ENCODE measurements at places on chromosomes 7 and 10.
A peak's percentile ranks its signal among the peaks of the same experiment; 100 is the strongest.

GRCh38 chr10:122257041-122257440 is 14.1 kb upstream of the BTBD16 start:
- H3K36me3 ChIP-seq = peaks cover 4% of the 10 kb centered on the region
- H3K27me3 ChIP-seq = no peaks in the 10 kb centered on the region
- H3K4me1 ChIP-seq = no peaks in the 10 kb centered on the region
- DNase-seq = no peak
- H3K27ac ChIP-seq = no peak overlapping the region

- no peaks in the 10 kb centered on the region for H3K36me3 ChIP-seq
- H3K4me1 ChIP-seq = peaks cover 13% of the 10 kb centered on the region
- H3K4me3 ChIP-seq = no peak overlapping the region
- no peaks in the 10 kb centered on the region for H3K27me3 ChIP-seq
- DNase-seq = no peak
- H3K27ac ChIP-seq = no peak overlapping the region
Measured at GRCh38 chr10:45061982-45062381, 61.3 kb downstream of the ZNF22 start.

DNA sequence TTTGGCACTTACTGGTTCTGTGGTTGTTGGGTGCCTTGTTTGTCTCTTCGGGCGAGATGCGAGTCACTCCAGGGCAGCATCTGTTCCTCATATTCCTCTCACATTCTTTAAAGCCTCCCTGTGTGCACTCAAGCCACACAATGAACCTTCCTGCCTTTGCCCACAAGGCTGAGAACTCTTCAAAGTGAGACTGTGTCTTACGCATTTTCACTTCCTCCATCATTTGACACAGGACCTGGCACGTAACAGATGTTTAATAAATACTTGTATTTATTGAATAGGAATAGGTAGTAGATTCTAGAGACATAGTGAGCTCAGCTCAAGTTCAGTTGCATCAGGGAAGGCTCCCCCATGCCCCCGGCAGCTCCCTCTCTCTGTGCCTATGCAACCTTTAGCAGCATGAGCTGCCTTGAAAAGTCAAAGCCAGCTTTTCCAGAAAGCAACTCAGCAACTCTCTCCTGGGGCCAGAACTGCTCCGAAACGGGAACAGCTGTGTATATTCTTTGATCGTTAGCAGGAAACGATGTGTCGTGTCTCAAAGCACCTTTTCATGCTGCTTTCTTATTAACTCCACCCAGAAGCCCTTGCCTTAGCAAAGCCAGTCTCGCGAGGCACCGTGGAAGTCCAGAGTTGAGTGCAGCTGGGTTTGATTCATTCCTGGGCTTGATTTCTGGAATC is 97.5 kb downstream of the PFKFB3 start:
- no peak overlapping the region for H3K4me3 ChIP-seq
- no peak overlapping the region for H3K27ac ChIP-seq
- no peaks in the 10 kb centered on the region for H3K36me3 ChIP-seq
- H3K27me3 ChIP-seq = no peaks in the 10 kb centered on the region

GRCh38 chr10:46234431-46235060 is 52.3 kb upstream of the ANTXRL start:
- H3K4me1 ChIP-seq = no peaks in the 10 kb centered on the region
- no peaks in the 10 kb centered on the region for H3K36me3 ChIP-seq
- no peak overlapping the region for H3K27ac ChIP-seq
- no peaks in the 10 kb centered on the region for H3K27me3 ChIP-seq

DNA sequence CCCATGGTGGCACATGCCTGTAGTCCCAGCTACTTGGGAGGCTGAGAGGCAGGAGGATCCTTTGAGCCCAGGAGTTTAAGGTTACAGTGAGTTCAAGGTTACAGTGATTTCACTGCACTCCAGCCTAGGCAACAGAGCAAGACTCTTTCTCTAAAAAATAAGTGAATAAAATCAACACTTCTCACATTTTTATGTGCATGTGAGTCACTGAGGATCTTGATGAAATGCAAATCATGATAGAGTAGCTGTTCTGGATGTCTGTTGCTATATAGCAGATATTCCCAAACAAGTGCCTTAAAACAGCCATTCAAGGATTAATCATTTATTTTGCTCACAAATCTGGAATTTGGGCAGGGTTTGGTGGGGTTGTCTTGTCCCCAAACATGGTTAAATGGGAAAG is 62.3 kb upstream of the ARHGAP12 start:
- no peak overlapping the region for H3K4me3 ChIP-seq
- H3K36me3 ChIP-seq = no peaks in the 10 kb centered on the region
- H3K4me1 ChIP-seq = no peaks in the 10 kb centered on the region
- H3K27ac ChIP-seq = no peak overlapping the region
- DNase-seq = no peak

DNA sequence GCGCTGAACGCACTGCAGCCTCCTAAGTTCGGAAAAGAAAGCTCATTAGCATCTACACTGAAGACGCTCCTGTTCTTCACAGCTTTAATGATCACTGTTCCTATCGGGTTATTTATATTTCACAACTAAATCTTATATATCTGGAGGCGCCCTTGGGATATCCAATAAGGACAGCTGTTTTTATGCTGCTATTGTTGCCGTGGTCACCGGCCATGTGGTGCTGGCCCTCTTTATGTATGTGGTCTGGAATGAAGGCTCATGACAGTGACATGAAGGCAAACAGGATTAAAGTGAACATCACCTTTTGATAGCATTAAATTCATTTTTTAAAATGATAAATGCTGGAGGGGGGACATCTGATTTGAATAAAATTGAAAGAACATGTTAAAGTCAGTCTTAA is 8.8 kb downstream of the BLVRA start:
- H3K4me1 ChIP-seq = no peaks in the 10 kb centered on the region
- H3K4me3 ChIP-seq = no peak overlapping the region
- no peaks in the 10 kb centered on the region for H3K27me3 ChIP-seq
- DNase-seq = no peak
- no peak overlapping the region for H3K27ac ChIP-seq

DNA sequence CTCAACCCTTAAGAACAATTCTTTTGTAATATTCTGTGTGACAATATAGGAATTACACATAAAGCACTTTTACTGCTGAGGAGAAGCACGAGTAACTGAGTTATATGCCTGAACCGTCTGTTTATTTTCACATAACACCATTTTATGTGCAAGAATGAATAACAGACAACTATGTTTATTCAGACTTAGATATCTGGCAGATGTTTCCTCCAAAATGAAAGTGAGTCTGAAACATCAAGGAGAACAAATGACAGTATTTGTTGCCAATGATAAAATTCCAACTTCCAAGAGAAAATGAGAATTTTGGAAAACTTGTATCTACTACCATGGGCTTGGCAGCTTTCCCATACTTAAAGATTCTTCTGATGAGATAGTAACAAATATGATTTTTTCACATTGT is 51.4 kb downstream of the DNMBP start:
- DNase-seq = peak; percentile 95
- peaks cover 24% of the 10 kb centered on the region for H3K36me3 ChIP-seq
- H3K27me3 ChIP-seq = no peaks in the 10 kb centered on the region
- peak overlapping the region; percentile 50 for H3K27ac ChIP-seq
- H3K4me3 ChIP-seq = no peak overlapping the region
- H3K4me1 ChIP-seq = peaks cover 31% of the 10 kb centered on the region

- DNase-seq = no peak
- no peaks in the 10 kb centered on the region for H3K4me1 ChIP-seq
- H3K4me3 ChIP-seq = no peak overlapping the region
- H3K36me3 ChIP-seq = no peaks in the 10 kb centered on the region
Measured at GRCh38 chr7:11485636-11486035, 346.4 kb downstream of the THSD7A start.

DNA sequence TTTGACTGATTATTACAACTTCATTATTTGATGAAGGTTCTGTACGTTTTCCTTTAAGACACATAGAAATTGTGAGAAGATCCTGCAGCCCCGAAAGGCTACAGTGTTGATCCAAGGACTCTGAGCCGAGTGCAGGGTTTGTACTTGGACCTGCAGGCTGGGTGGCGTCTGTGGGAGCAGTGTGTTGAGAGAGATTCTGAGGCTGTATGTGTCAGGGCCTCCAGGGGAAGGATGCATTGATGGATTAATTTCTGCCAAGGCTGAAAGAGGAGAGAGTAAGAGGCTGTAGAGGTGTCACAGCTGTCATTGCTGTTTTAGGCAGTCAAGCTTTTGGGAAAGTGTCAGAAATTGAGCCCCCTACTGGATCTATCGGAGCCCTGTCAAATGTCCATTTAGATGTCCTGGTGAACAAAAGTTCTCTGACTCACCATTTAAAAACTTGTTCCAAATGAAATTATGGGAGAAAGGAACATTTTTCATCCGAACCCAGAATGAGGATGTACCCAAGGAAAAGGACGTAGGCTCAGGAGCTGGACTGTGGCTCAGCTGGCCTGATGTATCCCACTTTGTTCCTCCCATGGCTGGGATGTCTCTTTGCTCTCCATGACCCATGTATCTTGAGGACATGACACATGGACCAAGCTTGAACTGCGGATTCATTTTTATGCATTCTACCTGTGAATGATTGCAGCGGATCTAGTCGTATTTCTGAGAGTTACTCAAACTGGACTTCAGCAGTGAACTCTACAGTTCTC is 102.2 kb downstream of the TCF7L2 start:
- no peak overlapping the region for H3K4me3 ChIP-seq
- no peaks in the 10 kb centered on the region for H3K27me3 ChIP-seq
- H3K36me3 ChIP-seq = no peaks in the 10 kb centered on the region
- DNase-seq = no peak
- no peak overlapping the region for H3K27ac ChIP-seq
- H3K4me1 ChIP-seq = peaks cover 40% of the 10 kb centered on the region

DNA sequence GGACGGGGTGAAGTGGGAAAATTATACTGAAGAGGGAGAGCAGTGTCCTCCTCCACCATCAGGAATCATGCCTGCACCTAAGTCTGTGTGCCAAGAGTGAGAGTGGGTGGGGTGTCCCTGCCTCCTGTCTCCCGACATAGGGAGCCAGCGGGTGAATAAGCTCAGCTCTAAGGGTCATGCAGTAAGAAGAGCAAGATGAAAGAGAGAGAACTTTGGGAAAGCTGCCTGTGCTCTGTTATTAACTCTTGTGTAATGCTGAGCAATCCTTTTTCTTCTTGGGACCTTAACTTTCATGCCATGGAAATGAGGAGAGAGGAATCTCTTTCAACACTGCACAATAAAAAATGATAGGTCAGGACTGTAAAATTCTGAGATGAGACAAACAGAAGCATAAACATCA is 7.9 kb upstream of the TCAF1 start:
- DNase-seq = no peak
- H3K27me3 ChIP-seq = peaks cover 22% of the 10 kb centered on the region
- H3K36me3 ChIP-seq = no peaks in the 10 kb centered on the region
- no peak overlapping the region for H3K4me3 ChIP-seq
- no peak overlapping the region for H3K27ac ChIP-seq

DNA sequence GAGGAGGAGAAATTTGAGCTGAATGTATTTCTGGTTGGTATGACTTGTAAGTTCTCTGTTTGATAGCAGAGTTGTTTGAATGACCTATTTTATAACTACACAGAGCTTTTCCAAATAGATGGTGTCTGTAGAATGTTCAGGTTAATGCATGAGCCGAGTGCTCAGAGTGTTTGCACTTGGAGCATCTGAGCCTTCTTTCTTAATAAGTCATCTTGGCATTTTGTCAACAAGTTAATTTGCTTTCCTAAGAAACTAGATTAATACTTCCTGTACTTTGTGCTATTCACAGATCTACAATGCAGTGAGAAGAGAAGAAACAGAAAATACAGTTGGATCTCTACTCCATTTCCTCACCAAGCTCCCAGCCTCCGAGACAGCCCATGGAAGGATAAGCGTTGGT is 138.2 kb downstream of the PLCE1 start:
- H3K27ac ChIP-seq = no peak overlapping the region
- no peak for DNase-seq
- no peaks in the 10 kb centered on the region for H3K36me3 ChIP-seq
- no peaks in the 10 kb centered on the region for H3K4me1 ChIP-seq
- H3K27me3 ChIP-seq = no peaks in the 10 kb centered on the region

- no peaks in the 10 kb centered on the region for H3K4me1 ChIP-seq
- no peak overlapping the region for H3K4me3 ChIP-seq
- H3K36me3 ChIP-seq = no peaks in the 10 kb centered on the region
- DNase-seq = no peak
Measured at GRCh38 chr7:45584261-45585210, 10.4 kb downstream of the ADCY1 start.

DNA sequence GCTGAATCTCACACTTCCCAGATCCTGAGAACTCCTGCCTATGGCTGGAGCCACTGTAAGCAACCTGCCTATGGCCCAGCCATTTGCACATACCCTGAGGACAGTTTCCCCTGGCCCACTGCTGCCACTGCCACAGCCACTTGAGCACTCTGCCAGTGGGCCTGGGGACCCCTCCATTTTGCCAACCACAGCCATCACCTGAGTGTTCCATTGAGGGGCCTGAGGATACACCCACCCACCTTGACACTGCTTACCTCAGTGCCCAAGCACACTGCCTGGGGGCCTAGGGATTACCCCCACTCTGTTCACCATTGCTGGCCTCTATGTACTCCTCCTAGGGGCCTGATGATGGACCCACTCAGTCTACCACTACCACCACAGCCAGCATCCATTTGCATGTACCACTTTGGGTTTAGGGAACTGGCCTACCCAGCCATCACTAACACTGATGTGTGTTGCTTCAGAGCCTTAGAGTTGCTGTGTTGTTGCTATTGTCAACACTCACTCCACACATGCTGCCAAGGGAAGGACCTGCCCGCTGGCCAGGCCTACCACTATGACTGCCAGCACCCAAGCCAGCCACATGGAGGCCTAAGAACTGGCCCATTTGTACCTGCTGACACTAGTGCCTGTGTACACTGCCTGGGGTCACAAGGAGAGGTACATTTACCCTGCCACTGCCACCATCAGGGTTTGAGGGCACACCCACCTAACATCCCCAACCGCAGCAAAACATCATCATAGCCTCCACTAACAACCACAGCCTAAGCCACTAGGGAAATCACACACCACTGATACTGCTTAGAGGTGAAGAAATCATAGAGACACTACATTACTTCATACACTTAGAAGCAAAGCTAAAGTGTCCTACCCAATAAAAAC is 45.9 kb upstream of the ANTXRL start:
- H3K27me3 ChIP-seq = peaks cover 3% of the 10 kb centered on the region
- no peaks in the 10 kb centered on the region for H3K36me3 ChIP-seq
- no peak overlapping the region for H3K4me3 ChIP-seq
- no peak for DNase-seq

GRCh38 chr7:67625257-67625737 is 628.7 kb downstream of the TYW1 start:
- H3K4me3 ChIP-seq = no peak overlapping the region
- H3K36me3 ChIP-seq = no peaks in the 10 kb centered on the region
- no peaks in the 10 kb centered on the region for H3K4me1 ChIP-seq
- no peak overlapping the region for H3K27ac ChIP-seq
- no peaks in the 10 kb centered on the region for H3K27me3 ChIP-seq
- no peak for DNase-seq

- H3K4me3 ChIP-seq = no peak overlapping the region
- no peaks in the 10 kb centered on the region for H3K27me3 ChIP-seq
- no peaks in the 10 kb centered on the region for H3K4me1 ChIP-seq
- H3K27ac ChIP-seq = no peak overlapping the region
Measured at GRCh38 chr10:97974100-97974499, 56.3 kb downstream of the CRTAC1 start.
